ENCODE measurements at places on chromosomes 2 and 18.
A peak's percentile ranks its signal among the peaks of the same experiment; 100 is the strongest.

- no peaks in the 10 kb centered on the region for H3K4me1 ChIP-seq
- peak within 1 kb of the TSS; percentile 68 for H3K27ac ChIP-seq
- no peaks in the 10 kb centered on the region for H3K27me3 ChIP-seq
These were observed at the start of gene TFPI for GRCh38 chr2:187554011-187554703. Gene TFPI (minus strand): TSS chr2:187554435. CDS start chr2:187503768, 50,667 bp downstream.

DNA sequence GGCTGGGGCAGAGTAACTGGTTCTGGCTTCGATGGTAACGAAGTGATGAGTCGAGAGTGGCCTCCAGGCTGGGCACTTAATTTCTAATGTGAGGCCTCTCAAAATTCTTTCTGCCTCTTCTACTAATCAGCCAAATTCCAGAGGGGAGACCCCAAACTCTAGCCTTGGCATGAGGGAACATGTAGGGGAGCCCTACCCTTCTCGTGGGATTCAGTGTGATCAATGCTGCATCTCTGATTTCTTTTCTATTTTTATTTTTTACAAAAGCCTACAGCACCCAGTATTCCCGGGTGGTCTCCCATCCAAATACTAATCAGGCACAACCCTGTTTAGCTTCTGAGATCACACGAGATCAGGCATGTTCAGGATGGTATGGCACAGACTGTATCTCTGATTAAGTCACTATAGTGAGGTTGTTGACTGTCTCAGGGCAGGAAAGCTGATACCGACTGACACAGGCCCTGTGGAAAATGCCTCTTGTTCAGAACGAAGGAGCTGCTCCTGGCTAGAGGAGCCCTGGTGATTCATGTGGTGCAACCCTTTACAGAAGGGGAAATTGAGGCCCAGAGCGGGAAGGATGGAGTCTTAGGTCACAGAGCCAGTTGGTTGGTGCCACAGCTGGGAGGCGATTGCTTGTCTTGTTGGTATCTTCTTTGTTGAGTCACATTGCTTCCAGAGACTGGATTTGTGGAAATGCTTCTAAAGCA is 126.3 kb upstream of the HS6ST1 start:
- no peaks in the 10 kb centered on the region for H3K27me3 ChIP-seq
- DNase-seq: peak; percentile 20
- peak overlapping the region; percentile 12 for H3K27ac ChIP-seq
- no peaks in the 10 kb centered on the region for H3K4me1 ChIP-seq

- no peak overlapping the region for H3K4me3 ChIP-seq
- no peak for DNase-seq
- no peaks in the 10 kb centered on the region for H3K27me3 ChIP-seq
- H3K36me3 ChIP-seq: no peaks in the 10 kb centered on the region
These were observed 24.8 kb downstream of the NOP58 start for GRCh38 chr2:202290316-202290715.

GRCh38 chr2:188395903-188396689 is 104.4 kb downstream of the GULP1 start:
- H3K36me3 ChIP-seq: no peaks in the 10 kb centered on the region
- H3K27ac ChIP-seq: no peak overlapping the region
- no peak for DNase-seq

GRCh38 chr2:236165842-236166795 is 2.1 kb downstream of the GBX2 start:
- DNase-seq: no peak
- no peak overlapping the region for H3K4me3 ChIP-seq
- no peaks in the 10 kb centered on the region for H3K4me1 ChIP-seq
- H3K36me3 ChIP-seq: no peaks in the 10 kb centered on the region
- H3K27ac ChIP-seq: no peak overlapping the region

- H3K27ac ChIP-seq: no peak overlapping the region
- DNase-seq: no peak
- H3K4me1 ChIP-seq: no peaks in the 10 kb centered on the region
- no peaks in the 10 kb centered on the region for H3K36me3 ChIP-seq
These were observed 246.9 kb downstream of the ACKR3 start for GRCh38 chr2:236816197-236817170.

GRCh38 chr2:198782734-198783133 is 675.0 kb downstream of the SATB2 start:
- no peak for DNase-seq
- H3K4me1 ChIP-seq: no peaks in the 10 kb centered on the region
- no peak overlapping the region for H3K4me3 ChIP-seq
- H3K36me3 ChIP-seq: no peaks in the 10 kb centered on the region
- no peak overlapping the region for H3K27ac ChIP-seq
- H3K27me3 ChIP-seq: no peaks in the 10 kb centered on the region

- no peak overlapping the region for H3K4me3 ChIP-seq
- no peak overlapping the region for H3K27ac ChIP-seq
- H3K27me3 ChIP-seq: no peaks in the 10 kb centered on the region
- no peaks in the 10 kb centered on the region for H3K4me1 ChIP-seq
- DNase-seq: no peak
These were observed 501.8 kb upstream of the RAB12 start for GRCh38 chr18:8107426-8107825.

GRCh38 chr18:59500765-59501164 is 141.7 kb upstream of the LMAN1 start:
- H3K27ac ChIP-seq: no peak overlapping the region
- H3K36me3 ChIP-seq: no peaks in the 10 kb centered on the region
- H3K4me3 ChIP-seq: no peak overlapping the region
- H3K4me1 ChIP-seq: no peaks in the 10 kb centered on the region
- H3K27me3 ChIP-seq: no peaks in the 10 kb centered on the region
- no peak for DNase-seq

GRCh38 chr2:43086451-43087221 is 139.8 kb downstream of the ZFP36L2 start:
- peak overlapping the region; percentile 91 for H3K27ac ChIP-seq
- no peaks in the 10 kb centered on the region for H3K36me3 ChIP-seq
- peak; percentile 52 for DNase-seq

GRCh38 chr18:48017635-48018034 is 87.2 kb upstream of the SMAD2 start:
- no peak overlapping the region for H3K27ac ChIP-seq
- H3K4me3 ChIP-seq: no peak overlapping the region
- H3K36me3 ChIP-seq: no peaks in the 10 kb centered on the region
- DNase-seq: no peak
- H3K27me3 ChIP-seq: no peaks in the 10 kb centered on the region
- no peaks in the 10 kb centered on the region for H3K4me1 ChIP-seq

All from Peyer's patch (tissue), 4 donors.